T-helper 2 cell (primary cell): ENCODE measurements at places on chromosomes 1 and 21.
A peak's percentile ranks its signal among the peaks of the same experiment; 100 is the strongest.

GRCh38 chr1:44512313-44512885 lies 107.3 kb downstream of the RNF220 start:
- no peak for DNase-seq

GRCh38 chr21:36466061-36466511 lies 13.8 kb downstream of the CLDN14 start:
- DNase-seq = no peak

DNA sequence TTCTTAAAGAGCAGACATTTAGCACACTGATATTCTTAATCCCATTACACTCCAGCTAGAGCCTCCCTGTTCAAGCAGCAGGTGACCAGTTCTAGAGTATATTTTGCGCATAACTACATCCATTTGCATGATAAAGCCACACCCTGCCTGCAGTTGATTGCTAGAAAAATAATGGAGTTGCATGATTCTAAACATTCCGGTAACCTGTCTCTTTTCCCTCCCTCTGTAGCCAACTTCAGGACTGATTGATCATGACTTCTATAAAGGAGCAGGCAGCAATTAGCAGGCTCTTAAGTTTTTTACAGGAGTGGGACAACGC lies 14.9 kb downstream of the ARMH1 start:
- DNase-seq = no peak

DNA sequence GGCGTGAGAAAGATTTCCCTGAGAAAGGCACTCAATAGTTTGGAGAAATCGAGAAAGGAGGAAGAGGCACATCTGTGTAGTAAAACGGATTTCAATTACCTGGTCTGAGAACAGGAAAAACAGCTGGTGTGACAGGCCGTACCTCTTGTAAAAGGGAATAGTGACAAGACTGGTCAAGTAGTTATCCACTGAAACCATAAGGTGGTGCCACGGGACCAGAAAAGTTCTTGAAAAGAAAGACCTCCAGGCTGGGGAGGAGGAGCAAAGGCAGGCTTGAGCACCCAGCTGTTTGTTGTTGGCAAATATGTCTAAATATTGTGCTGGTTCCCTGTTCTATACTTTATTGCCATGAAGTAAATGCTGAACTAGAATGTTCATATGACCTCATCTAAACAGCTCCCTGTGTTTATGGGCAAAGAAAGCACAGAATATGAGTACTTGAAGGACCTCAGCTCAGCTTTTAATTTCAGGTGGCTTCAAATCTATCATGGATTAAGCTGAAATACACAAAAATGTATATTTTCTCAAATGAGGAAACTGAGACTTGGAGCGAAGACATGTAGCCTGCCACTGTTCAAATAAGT lies 4.0 kb downstream of the HAO2 start:
- no peak for DNase-seq

DNA sequence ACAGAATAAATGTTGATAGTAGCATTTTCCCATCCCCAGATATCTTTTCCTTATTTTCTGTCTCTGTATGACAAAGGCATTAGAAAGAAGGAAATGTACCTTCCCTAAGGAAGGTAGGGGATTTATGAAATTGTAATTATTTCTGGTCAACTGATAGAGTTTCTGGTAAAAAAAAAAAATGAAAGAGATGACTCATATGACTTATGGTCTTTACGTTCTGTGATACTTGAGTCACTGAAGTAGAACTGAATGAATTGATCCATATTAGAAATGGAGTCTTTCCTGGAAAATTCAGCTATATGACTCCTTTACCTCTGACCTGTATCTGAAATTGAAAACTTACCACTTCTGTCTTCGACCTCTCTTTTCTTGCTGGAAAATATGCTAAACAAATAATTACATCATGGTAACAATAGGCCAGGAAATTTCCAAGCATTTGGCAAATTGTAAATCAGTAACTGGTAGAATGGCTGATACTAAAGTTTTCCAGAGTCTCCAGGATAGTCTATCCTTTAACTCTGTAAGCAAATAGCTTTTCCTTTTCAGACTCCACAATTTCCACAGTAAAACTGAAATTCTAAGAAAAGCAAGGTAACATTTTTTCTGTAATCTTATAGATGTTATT lies 364.3 kb upstream of the PTBP2 start:
- no peak for DNase-seq

GRCh38 chr1:158434741-158435140 lies 8.7 kb upstream of the OR10K2 start:
- no peak for DNase-seq

DNA sequence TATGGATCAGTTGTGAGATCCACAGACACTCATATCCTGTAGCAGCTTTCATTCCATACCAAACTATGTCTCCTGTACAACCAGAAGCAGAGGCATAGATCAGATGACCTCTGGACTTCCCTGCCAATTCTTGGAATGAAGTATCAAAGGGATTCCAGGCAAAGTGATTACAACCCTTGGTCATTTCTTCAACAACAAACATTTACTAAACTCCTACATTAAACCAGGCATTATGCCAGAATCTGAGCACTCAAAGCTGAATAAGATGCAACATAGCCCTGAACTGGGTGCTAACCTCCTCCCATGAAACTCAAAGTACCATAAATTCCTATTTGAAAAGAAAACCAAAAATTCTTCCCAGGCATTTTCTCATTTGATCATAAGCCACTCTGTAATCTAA lies 121.2 kb upstream of the SGIP1 start:
- DNase-seq = no peak

DNA sequence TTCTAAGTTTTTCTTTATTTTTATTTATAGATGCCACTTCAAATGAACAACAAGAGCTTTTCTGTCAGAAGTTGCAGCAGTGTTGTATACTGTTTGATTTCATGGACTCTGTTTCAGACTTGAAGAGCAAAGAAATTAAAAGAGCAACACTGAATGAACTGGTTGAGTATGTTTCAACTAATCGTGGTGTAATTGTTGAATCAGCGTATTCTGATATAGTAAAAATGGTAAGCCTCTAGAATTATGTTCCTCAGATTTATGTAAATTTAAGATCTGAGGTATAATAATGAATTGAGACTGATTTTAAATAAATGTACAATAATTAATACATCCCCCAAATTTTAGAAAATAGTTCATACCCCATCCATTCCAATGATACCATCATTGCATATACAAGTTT lies 43.9 kb downstream of the PPP2R5A start:
- no peak for DNase-seq

DNA sequence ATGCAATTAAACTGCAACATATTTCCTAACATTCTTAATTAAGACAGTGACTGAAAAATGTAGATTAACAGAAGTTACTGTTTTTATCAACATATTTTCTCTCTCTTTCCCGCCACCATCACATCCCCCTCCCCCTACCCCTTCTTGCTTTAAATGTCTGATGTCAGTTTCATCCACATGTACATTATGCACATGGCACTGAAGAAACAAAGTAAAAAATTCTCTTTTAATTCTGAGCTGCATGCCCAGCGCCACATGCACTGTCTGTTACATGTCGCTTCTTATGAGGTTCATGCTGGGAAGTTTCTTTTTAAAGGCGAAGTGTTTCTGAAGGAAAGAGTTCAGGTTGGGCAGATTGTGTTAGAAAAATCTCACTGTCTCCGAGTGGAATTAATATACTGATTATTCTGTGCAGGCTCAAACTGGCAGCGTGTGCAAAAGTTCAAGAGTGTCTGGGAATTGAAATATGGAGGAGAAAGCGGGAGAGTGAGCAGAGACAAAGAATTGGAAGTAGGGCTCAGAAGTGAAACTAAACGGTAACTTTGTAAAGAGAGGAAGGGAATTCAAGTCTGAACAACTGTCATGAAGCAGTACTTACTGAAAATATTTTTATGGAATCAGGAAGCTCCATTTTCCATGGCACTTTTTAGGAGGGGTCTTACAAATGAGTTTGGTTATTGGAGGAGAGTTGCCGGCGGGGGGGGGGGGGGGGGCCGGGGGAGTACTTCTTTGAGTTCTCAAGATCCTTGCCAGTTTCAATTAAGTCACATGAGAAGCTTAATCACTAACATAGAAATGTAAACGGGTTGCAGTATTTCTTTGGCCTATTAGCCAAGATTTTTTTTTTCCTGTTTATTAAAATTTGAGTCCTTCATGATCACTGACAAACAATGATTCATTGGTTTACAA lies 217.6 kb downstream of the SDCCAG8 start:
- DNase-seq = no peak

DNA sequence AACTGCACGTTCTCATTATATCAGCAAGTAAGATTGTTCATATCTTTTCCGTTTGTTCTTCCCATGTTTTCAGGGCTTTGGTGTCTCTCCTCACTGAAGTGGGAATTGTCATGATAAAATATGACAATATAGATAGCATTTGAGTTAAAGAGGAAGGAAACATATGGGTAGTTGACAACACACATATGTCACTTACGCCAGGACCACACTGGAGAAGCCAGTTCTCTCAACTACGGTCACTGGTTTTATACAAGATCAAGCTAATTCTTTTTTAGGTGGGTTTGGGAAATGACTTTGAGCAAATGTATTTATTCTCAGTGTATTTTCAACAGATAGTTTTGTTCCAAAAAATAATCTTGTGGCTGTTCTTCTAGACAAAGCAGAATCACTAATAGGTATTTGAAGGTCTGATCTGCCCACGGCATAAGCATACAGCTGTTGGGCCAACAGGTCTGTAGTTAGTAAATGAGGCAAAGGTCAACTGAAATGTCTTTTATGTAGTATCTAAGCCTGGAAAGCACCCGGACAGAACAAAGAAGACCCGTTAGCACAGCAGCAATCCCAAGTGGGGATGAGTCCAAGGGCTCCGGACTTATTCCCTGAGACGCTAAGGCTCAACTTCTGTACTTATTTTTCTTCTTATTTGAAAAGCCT lies 433.6 kb upstream of the ZP4 start:
- DNase-seq = no peak

- no peak for DNase-seq
Observed at GRCh38 chr1:82453511-82454185, 652.9 kb downstream of the ADGRL2 start.

DNA sequence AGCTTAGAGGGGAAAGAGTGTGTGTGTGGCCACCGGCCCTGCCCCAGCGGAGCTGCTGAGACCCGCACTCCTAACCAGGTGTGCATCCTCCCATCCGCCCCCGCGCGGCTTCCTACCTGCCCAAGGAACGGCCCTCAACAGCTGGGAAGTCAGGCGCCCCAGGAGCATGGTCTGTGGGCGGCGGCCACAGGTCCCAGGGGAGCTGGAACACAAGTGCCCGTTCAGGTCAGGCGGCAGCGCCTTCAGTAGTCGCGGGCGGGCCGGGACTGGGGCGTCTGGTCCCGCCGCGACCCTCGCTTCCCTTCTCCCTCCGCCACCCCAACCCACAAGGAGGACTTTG lies 448 bp downstream of the AURKAIP1 start:
- no peak for DNase-seq

DNA sequence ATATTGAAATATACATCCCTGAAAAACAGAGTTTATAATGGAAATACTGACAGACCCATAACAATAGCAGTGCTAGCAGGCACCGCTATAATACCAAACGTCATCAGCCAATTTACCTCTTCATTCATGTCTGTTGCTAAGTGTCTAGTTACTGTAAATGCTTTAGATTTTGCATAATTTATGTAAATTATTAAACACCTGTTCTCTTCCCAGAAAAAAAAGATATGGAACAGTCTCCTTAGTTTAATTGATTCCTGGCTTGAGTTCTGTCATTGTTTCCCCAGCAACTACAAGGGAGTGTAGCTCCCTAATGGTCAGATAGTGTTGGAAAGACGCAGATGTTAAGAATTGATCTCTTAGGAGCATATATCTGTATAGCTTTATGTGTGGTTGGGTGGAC lies 817.9 kb upstream of the ADGRL2 start:
- DNase-seq = no peak

- no peak for DNase-seq
Observed at GRCh38 chr1:164771619-164772361, 212.8 kb downstream of the PBX1 start.

- no peak for DNase-seq
Observed at GRCh38 chr1:187300081-187300480, 471.3 kb downstream of the PLA2G4A start.

DNA sequence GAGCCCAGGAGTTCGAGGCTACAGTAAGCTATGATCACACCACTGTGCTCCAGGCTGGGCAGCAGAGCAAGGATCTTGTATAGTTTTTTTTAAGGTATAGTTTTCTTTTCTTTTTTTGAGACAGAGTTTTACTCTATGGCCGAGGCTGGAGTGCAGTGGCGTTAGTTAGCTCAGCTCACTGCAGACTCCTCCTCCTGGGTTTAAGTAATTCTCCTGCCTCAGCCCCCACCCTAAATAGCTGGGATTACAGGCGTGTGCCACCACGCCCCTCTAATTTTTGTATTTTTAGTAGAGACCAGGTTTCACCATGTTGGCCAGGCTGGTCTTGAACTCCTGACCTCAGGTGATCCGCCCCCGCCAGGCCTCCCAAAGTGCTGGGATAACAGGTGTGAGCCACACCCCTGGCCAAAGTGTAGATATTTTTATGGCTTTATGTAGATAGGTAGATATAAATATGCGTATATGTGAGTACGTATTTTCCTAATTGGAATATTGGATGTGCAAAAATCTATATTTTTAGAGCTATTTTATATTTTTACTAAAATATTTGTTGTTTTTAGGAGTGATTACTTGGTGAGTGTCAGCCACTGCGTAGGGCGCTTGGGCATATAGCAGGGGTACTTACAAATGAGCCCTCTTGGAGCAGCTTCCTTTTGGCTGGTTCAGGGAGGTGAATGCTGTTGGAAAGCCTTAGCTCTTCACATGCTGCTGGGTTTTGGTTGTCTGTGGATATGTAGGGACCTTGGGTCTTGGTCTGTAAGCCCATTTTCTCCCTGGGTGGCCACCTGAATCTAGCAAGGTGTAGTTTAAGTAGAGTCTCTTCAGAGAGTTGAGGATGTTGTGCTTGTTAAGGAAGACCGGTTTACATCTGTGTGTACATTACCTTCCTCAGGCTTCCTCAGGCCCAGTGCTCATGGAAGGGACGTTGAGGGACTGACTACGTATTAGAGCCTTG lies 9.5 kb downstream of the KDM4A start:
- DNase-seq = no peak

GRCh38 chr1:6062670-6063069 lies 17.0 kb downstream of the KCNAB2 start:
- DNase-seq = no peak

- no peak for DNase-seq
Observed at GRCh38 chr1:107450899-107451664, 310.2 kb downstream of the NTNG1 start.

- DNase-seq = no peak
Observed at GRCh38 chr1:186298851-186299250, 76.2 kb downstream of the TPR start.

- no peak for DNase-seq
Observed at GRCh38 chr1:218409946-218410510, 64.9 kb downstream of the TGFB2 start.

DNA sequence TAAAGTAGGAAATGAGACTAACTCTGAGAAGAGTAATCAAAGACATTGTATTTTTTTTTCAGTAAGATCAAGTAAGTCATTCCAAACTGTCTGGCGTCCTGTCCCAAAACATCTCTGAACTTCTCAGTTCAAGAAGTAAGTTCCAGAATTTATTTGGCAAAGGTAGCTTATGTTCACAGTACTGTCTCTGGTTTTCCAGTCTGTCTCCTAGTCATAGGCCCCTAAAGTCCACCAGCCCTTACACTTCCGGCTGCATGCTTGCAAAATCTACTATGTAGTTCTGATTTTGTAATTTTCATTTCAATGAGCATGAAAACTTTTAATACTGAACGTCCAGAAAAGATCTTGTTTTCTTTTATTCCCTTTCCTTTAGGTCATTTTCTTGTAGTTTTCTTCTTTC lies 61.4 kb upstream of the S1PR1 start:
- DNase-seq = no peak

GRCh38 chr1:180632326-180633056 lies 669 bp downstream of the XPR1 start:
- peak; percentile 46 for DNase-seq
